H9 (cell line): ENCODE measurements at places on chromosomes 1 and 21.

- no peak for DNase-seq
Observed at GRCh38 chr1:180542838-180543145, 16.0 kb upstream of the OVAAL start.

DNA sequence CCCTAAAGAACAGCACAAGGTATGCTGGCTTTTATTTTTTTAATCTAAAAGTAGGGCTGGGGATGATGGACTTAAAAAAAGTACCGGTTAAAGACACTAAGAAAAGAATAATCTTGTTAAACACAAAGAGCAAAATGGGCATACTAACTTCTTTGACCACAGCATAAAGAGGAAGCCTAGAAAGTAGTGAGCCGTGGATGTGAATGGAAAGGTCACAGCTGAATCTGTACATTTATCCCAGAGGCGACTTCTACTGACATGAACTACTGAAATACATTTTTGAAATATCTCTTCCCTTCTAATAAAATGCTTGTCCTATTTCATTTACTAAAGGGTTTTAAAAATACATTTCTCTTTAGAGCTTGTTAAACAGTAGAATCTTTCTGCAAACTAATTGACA is 140.7 kb downstream of the SLC45A1 start:
- no peak for DNase-seq

- DNase-seq, result no peak
Observed at GRCh38 chr21:40850071-40850470, 3.1 kb upstream of the DSCAM start.

DNA sequence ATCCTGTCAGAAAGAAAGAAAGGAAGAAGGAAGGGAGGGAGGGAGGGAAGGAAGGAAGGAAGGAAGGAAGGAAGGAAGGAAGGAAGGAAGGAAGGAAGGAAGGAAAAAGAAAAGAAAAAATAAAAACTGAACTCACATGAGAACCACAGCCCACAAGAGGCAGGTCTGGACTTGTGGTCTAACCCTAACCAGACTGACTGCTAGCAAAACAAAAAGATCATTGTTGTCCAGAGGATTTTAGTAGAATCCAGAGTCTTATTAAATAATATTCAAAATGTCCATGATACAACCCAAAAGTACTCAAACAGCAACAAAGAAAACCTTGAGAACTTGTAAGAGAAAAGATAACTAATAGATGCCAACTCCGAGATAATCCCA is 4.7 kb upstream of the ITGB2 start:
- DNase-seq, result no peak

GRCh38 chr1:159663552-159663951 is 50.8 kb downstream of the CRP start:
- DNase-seq, result no peak
